ENCODE measurements at places on chromosomes 13 and 19. TPM values are rescaled to one million over a fixed set of nuclear protein-coding genes. Genes with fewer than 3 reads are reported as not detected.

Gene LPAR6
- 22.4 TPM for total RNA-seq

Gene KANK3
- 52.8 TPM for total RNA-seq

Gene ZNF541
- total RNA-seq: 0.39 TPM

Gene NLRP12
- 0.76 TPM for total RNA-seq

DNA sequence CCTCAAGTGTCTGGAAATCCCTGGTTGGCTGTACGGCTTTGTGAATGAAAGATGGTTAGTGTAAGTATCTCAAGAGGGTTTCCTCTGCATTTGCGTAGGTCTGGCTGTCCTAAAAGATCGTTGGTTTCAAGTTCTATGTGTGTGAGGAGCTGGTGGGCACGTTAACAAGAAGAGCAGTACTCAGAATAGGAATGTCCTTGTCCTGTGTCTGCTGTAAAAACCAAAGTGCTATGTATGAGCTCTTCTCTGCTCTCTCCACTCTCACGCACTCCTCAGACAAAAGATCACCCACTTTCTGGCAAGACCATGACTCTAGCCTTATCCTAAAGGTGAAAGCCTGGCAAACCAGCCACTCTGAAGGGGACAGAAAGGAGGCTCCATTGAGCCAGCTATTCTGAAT, 39.1 kb downstream of the USP12 start:
- DNase-seq: no peak

GRCh38 chr13:57409121-57409520, 222.4 kb upstream of the PCDH17 start:
- DNase-seq: no peak

GRCh38 chr19:18204394-18205199, 755 bp upstream of the RAB3A start:
- DNase-seq: peak; percentile 37

GRCh38 chr19:39236527-39236926, 8.3 kb downstream of the IFNL3 start:
- no peak for DNase-seq

GRCh38 chr13:100560498-100561157, 28.0 kb downstream of the GGACT start:
- no peak for DNase-seq

DNA sequence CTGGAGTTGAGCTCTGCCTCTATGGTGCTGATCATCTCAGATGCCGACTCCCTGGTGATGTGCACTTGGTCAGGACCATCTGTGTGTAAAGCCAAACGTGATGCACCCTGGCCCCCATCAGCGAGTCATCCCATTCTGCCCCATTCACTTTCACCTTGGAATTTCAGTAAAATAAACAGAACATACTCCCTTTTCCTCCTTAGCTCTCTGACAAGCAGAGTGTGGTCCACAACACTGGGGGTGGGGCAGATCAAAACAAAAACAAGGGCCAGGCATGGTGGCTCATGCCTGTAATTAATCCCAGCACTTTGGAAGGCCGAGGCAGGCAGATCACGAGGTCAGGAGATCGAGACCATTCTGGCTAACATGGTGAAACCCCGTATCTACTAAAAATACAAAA, 12.3 kb downstream of the CEACAM20 start:
- no peak for DNase-seq
